ENCODE measurements at places on chromosomes 7 and 10.
A peak's percentile ranks its signal among the peaks of the same experiment; 100 is the strongest.

DNA sequence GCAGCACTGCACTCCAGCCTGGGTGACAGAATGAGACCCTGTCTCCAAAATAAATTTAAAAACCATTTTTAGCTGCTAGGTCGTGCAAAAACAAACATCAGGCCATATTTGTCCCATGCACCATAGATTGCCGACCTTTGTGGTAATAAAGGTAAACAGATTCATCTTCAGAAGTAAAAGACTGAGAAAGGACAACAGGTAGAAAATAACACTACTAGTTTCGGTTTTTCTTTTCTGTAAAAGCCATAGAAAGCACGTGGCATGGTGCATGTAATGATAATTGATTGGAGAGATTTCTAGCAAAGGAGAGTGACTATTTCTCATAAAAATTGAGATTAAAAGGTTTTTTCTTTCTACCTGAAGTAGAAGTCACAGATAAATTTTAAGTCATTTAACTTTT is 93.9 kb downstream of the DNAH11 start:
- DNase-seq: no peak

GRCh38 chr10:14891151-14891550 is 12.5 kb downstream of the SUV39H2 start:
- DNase-seq: no peak

GRCh38 chr7:73721377-73721817 is 1.9 kb upstream of the STX1A start:
- DNase-seq: peak; percentile 98

- DNase-seq: no peak
Observed at GRCh38 chr7:30977222-30977621, 13.5 kb downstream of the GHRHR start.

DNA sequence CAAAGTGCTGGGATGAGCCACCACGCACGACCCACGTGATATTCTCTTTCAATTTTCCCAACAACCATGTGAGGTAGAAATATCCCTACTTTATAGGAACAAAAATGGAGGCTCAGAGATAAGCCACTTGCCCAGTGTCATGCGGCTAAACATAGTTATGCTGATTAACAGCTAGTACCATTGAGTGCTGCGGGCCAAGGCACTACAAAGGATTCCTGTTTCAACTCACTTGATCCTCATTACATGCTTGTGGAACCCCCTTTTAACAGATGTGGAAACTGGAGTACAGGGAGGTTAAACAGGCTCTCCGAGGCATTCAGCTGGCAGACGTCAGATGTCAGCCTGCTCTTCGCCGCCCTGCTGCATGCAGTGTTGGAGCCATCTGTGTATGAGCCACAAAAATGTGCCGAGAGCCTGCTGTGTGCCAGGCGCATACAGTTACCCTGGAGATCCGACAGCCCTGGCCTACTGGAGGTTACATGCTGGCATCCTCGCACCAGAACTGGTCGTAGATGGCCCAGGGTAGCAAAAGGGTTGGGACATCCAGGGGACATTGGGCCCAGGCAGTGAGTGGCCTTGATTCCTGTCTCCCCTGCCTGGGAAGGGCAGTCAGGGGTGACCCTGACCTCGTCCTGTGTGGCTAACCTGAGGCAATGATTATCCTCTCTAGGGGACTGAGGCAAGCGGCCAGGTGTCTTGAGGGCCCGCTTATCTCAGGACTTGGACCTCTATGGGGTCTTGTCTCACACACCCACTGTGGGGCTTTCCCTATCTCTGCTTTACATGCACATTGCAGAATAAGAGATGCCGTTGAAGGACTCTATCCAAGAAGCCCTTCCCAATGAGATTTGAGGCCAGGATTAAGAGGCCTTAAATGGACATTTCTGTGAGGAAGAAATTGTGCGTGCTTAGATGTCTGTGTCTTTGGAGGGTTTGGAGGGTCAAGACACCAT is 18.5 kb upstream of the SRGN start:
- DNase-seq: peak; percentile 77

DNA sequence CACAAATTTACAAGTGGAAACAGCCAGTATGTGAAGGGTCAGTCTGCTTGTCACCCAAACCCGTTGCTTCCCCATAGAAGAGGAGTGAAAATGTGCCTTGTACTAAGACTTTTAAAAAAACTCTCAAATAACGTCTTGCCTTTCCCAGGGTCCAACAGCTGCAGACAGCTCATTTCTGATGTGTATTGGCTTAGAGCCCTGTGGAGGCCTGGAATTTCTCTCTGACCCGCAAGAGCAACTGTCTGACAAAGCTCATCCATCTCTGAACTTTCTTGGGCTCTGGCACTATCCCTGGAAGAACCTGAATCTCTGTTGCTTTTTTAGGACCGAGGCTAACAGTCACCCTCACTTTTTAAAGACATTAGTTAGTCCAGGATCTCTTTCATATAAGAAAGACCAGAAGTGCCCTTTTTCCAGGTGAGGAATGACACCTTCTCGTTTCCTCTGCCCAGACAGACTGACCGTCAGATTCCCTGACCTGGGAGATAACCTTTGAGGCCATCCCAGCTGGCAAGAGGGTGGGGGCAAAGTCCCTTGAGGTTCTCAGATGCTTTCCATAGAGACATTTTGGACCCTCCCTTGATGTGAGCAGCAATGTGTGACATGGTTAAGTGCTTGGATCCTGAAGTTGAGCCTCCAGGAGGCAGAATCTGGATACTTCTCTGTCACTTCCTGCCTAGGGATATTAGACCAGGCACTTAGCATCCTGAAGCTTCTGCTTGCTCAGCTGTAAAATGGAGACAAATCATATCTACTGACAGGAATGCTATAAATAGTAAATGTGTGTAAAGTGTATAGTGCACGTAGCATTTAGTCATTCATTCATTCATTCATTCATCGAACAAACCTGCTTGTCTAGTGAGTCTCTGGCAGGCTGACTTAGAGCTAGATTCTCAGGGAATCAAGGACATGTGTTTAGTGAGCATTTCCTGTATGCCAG is 4.5 kb upstream of the NODAL start:
- no peak for DNase-seq

DNA sequence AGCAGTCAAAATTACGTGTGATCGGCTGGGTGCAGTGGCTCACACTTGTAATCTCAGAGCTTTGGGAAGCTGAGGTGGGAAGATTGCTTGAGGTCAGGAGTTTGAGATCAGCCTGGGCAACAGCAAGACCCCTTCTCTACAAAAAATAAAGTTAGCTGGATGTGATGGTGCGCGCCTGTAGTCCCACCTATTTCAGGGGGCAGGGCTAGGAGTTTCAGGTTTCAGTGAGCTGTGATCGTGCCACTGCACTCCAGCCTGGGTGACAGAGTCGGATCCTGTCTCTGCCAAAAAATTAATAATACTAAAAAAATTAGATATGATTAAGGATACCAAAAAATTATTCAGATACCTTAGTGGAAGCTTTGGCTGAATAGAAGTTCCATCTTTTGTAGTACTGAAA is 136.4 kb downstream of the SDK1 start:
- DNase-seq: no peak

DNA sequence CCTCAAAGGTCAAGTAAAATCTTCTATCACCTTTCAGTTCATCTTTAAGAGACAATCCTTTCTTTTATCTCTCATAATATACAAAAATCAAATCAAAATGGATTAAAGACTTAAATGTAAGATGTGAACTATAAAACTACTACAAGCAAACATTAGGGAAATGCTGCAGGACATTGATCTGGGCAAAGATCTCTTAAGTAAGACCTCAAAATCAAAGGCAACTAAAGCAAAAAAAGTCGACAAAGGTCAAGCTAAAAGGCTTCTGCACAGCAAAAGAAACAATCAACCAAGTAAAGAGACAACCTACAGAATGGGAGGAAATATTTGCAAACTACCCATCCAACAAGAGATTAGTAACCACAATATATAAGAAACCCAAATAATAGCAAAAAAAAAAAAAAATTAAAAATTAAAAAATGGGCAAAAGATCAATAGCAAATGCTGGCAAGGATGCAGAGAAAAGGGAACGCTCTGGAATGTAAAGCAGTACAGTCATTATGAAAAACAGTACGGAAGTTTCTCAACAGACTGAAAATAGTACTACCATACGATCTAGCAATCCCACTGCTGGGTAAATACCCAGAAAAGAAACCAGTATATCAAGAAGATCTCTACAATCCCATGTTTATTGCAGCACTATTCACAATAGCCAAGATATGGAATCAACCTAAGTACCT is 41.7 kb downstream of the TNPO3 start:
- no peak for DNase-seq

Measured in NCI-H1694 (cell line).